ENCODE measurements at places on chromosomes 13 and 19.

- no peak for DNase-seq
Measured at GRCh38 chr19:31890230-31890629, 455.2 kb upstream of the ZNF507 start.

GRCh38 chr19:20422216-20423205, 143.1 kb downstream of the ZNF737 start:
- no peak for DNase-seq

DNA sequence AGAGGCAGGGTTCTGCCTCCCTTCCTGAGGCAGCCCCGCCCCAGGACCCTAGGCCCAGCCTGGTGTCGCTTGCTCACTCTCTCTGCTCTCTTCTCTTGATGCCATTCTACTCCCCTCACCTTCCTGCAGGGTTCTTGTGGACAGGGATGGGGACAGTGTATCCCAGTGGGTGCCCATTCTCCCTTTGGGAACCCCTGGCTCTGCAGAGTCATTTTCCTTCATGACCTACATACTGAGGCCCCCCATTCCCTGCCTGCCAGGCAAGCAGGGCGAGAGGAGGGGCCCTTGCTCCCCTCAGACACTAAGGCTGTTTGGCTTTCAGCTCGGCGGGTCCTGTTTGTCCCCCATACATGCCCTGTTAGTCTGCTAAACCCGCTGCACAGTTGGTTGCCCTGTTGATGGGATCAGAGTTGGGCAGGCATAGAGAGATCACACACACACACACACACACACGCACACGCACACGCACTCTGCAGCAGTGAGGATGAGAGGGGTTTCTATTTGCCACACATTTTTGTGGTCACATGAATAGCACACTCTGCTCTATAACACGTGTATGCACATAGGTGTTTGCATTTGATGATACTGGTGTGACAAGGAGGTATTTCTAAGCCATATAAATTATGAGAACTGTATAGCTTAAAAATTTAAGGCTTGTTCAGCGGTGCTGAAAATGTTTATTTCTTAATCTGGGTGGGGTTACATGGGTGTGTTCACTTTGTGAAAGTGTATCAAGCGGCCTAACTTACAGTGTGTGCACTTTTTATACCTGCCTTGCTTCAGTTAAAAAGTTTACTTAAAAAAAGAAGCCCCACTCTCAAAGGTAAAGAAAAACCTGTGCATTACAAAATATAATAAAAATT, 20.3 kb downstream of the NFIX start:
- DNase-seq: no peak

GRCh38 chr19:6219586-6220290, 60.0 kb downstream of the MLLT1 start:
- no peak for DNase-seq

- no peak for DNase-seq
Measured at GRCh38 chr19:42113641-42114348, 18.5 kb downstream of the POU2F2 start.

- DNase-seq: no peak
Measured at GRCh38 chr19:29375429-29376119, 150.2 kb upstream of the VSTM2B start.

DNA sequence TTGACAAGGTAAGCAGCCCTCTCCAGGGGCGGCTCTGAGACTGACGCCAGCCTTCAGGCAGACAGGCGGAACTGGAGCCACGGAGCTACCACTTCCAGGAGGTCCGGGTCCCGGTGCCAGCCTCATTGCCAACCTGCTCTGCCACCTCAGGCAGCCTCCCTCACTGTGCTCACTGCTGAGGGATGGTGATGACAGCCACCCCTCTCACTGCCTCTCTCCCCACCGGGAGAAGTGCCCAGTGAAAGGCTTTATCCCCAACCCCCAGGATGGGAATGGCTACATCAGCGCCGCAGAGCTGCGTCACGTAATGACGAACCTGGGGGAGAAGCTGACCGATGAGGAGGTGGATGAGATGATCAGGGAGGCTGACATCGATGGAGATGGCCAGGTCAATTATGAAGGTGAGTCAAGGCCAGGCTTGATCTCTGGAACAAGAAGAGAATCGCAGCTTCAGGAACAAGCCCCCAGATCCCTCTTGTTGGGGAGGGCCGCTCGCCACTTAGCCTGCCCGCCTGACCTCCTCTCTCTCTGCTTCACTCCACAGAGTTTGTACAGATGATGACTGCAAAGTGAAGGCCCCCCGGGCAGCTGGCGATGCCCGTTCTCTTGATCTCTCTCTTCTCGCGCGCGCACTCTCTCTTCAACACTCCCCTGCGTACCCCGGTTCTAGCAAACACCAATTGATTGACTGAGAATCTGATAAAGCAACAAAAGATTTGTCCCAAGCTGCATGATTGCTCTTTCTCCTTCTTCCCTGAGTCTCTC, 7.6 kb downstream of the CALM3 start:
- DNase-seq: no peak

- no peak for DNase-seq
Measured at GRCh38 chr13:107865318-107865575, 350.1 kb downstream of the LIG4 start.

- peak; percentile 43 for DNase-seq
Measured at GRCh38 chr19:42529248-42529764, 1.0 kb upstream of the CEACAM1 start.

- no peak for DNase-seq
Measured at GRCh38 chr13:43652760-43653159, 134.0 kb downstream of the ENOX1 start.

DNA sequence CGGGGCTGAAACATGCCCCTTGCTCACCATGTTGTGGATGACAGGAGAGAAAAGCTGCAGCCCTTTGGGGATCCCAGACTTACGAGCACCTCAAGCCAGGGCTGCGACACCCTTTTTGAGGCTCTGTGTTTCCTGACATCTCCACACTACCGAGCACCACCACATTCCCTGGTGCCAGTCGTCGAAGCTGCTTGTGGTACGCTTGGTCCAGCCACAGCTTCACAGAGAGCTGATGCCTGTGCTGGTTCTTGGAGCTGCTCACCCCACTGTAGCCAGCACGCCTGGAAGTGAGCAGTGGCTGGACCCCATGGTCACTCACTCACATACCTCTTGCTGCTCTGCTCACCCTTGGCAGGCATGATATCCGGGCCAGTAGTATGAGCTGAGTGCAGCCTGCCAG, 367.5 kb downstream of the SLITRK6 start:
- no peak for DNase-seq

DNA sequence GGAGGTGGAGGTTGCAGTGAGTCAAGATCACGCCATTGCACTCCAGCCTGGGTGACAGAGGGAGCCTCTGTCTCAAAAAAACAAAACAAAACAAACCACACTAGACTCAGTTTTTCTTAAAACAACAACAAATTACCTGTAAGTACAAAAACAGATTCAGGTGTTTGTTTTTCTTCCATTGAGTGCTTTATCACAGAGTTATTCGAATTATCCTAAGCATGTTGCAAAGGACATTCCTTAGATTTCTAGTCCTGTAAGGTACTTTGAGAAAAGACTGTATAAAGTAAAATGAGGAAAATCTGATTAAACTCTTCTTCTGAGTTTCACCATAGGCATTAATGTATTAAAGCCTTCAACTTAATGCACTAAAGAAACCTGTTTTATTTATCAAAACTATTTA, 2.2 kb upstream of the EEF1AKMT1 start:
- no peak for DNase-seq

GRCh38 chr13:48575031-48575430, 42.2 kb upstream of the RCBTB2 start:
- no peak for DNase-seq

DNA sequence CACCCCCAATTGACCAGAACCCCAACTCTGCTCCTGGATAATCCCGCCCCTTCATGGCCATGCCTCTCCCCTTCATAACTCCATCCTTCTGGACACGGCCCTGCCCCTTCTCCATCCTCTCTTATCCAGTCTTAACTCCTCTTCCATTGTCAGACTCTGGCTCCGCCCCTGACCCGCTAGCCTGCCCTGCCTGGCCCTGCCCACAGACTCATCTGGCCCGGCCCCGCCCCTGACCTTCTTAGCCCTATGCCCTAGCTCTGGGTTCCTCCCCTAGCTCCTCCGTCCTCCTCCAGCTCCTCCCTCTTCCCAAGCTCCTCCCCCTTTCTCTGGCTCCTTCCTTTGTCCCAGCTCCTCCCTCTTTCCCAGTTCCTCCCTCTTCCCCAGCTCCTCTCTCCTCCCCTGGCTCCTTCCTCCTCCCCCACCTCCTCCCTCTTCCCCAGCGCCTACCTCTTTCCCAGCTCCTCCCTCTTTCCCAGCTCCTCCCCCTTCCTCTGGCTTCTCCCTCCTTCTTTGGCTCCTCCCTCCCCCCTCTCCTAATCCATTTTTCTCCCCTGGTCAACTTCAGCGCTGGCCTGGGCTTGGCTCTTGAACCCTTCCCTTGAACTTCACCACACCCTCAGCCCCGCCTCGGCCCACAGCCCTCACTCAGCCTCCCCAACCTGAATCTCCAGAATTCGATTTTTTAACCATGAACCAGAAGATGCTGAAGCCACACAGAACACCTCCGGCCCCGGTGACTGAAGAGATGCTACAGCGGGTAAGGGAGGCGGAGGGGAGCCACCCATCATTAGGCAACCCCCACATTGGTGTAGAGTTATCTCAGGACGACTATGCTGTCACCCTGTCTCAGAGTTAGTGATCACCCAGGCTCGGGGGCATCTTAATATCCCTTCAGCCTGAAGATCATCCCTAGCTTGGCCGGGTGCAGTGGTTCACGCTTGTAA, 9.2 kb upstream of the ZNF358 start:
- no peak for DNase-seq

GRCh38 chr19:54248016-54248601, 5.5 kb upstream of the LILRA6 start:
- no peak for DNase-seq

GRCh38 chr13:52165411-52165810, 6.0 kb upstream of the NEK3 start:
- DNase-seq: no peak

GRCh38 chr13:33543631-33544265, 258.2 kb upstream of the STARD13 start:
- no peak for DNase-seq

DNA sequence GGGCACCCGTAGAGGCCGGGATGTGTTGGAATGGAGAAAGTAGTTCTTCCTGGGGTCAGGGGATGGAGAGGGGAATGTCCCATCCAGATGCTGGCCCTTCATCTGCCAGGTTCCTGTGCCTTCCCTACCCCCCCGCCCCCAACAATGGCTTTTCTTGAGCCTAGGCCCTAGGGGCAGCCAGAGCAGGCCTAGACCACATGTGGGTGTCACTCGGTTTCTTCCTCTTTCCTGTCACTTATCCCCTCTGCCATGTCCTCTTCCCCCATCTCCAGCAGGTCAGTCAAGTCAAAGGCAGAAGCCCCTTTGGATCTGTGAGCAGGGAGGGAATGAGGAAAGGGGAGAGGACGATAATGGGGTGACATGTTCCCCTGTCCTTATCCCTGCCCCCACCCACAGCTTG, 36.4 kb downstream of the LYL1 start:
- DNase-seq: no peak

GRCh38 chr19:44891016-44891882, at the start of gene TOMM40:
TSS of gene TOMM40 (plus strand) at chr19:44891254. CDS start at chr19:44891416, 162 bp downstream.
- no peak for DNase-seq

DNA sequence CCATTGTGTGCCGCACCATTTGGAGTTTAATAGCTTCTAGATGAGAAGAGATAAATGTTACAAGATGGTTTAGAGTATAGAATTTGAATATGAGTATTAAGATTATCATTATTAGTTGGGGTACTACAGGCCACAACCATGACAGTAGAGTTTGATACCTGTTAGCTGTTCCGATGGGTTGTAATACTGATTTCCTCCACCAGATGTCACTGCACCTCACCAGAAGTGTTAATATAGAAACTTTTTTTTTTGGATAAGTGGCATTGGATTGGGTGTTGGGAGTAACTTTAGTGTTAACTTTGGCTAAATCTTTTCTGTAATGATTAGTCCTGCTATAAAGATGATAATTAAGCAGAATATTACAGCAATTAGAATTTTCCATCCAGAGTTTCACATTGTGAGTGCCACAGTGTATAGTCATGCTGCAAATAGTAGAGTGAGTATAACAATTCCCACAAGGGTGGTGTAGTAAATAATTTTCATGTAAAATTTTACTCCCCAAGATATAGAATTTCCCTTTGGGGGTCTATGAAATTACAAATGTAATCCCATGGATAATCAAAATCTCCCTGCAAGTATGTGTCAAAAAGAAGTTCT, 56.3 kb downstream of the PSG3 start:
- DNase-seq: no peak

DNA sequence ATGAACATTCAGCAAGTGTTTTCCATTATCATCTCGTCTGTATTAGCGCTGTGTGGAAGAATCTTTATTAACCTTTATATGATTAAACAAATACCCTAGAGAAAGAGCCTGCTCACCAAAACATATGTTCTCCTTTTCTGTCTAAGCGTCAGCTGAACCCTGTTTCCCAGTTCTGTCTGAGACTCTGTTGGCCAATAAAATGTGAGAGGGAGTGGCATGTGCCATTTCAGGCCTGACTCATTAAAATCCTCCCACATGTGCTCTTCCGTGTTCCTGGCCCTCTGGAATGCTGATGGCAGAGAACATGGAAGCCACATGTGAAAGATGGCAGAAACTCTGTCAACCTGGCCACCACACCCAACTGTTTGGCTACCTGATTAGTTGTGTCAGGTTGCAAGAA, 181.9 kb upstream of the EDNRB start:
- DNase-seq: no peak

- DNase-seq: no peak
Measured at GRCh38 chr13:60303166-60303565, 93.9 kb upstream of the TDRD3 start.

- no peak for DNase-seq
Measured at GRCh38 chr13:99860745-99861144, 110.8 kb downstream of the ZIC5 start.

- DNase-seq: no peak
Measured at GRCh38 chr13:23870356-23871140, 18.7 kb downstream of the MIPEP start.

DNA sequence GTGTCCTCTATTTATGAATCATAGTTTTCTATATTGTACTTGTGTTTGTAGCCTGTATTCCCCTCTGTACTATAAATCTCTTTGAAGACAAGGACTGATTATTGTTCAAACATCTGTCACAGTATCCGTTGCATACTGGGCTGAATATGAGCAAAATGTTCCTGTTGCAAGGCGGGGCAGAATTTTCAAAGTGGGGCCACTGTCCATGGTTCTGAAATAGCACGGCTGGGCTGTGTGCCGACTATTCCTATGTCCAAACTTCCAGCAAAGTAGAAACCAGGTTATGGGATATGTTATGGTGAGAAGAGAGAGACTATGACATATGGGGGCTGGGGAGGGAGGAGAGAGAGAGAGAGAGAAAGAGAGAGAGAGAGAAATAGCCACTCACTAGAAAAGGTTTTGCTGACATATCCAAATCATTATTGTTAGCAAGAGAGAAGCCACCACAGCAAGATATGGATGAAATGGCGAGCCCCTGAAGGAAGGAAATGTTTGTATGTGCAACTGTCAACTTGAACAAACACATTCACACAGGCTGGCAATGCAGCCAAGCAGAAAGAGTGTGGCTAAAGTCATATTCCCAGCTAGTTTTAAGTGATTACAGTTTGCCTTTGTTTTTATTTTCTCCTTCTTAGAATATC, 107.0 kb upstream of the GPR12 start:
- no peak for DNase-seq

DNA sequence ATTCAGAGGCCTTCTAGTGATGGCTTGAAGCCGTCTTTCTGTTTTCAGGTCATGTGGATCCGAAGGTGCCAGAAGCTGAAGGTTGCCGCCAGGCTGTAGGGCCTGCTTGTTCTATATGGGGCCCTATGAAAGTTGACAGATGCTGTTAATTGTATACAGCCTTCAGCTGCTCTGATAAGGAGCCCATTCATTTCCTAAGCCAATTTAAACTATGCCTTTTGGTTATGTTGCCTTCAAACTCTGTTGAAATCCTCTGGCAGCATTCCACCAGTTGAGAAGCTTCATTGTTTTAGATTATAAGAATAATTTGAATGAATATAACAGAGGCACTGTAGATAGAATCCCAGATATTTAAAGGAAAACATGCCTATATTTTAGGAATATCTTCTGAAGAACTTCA, 34.4 kb downstream of the RAP2A start:
- no peak for DNase-seq

Measured in effector memory CD4-positive, alpha-beta T cell (primary cell).